T-helper 17 cell (primary cell): ENCODE measurements at places on chromosomes 11 and 22. TPM values are rescaled to one million over a fixed set of nuclear protein-coding genes. Genes with fewer than 3 reads are reported as not detected.

DNA sequence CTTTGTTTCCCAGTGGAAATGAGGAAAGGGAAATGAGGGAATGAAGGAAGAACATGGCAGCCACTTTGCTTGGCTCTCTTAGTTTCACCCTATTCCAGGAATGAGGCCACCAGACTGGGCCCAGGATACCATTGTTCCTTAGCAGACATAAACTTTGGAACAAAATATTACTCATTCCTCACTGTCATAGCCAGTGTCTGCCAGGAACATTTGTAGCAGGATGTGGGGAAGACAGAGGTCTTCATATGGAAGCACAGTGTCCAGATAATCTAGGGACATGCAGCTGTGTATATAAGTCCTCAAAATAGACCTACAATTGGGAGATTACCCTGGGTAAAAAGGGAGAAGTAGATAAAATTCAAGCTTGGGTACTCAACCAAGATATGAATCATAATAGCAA lies 15.2 kb upstream of the FUT4 start:
- H3K36me3 ChIP-seq = peaks cover 3% of the 10 kb centered on the region
- H3K27ac ChIP-seq = no peak overlapping the region
- H3K27me3 ChIP-seq = peaks cover 64% of the 10 kb centered on the region
- no peak overlapping the region for H3K4me3 ChIP-seq
- H3K4me1 ChIP-seq = no peaks in the 10 kb centered on the region

- peaks cover 11% of the 10 kb centered on the region for H3K4me1 ChIP-seq
- no peaks in the 10 kb centered on the region for H3K27me3 ChIP-seq
- no peak for DNase-seq
- H3K36me3 ChIP-seq = peaks cover 14% of the 10 kb centered on the region
- no peak overlapping the region for H3K4me3 ChIP-seq
Observed at GRCh38 chr11:73810637-73811036, 23.0 kb downstream of the MRPL48 start.

GRCh38 chr11:4072668-4073285 lies 21.8 kb upstream of the RRM1 start:
- H3K4me1 ChIP-seq = peaks cover 44% of the 10 kb centered on the region
- H3K4me3 ChIP-seq = no peak overlapping the region
- DNase-seq = peak; percentile 16

GRCh38 chr22:24389680-24390079 lies 37.7 kb upstream of the ADORA2A start:
- no peaks in the 10 kb centered on the region for H3K27me3 ChIP-seq
- no peak for DNase-seq
- H3K4me3 ChIP-seq = no peak overlapping the region
- peaks cover 2% of the 10 kb centered on the region for H3K36me3 ChIP-seq
- no peak overlapping the region for H3K27ac ChIP-seq
- H3K4me1 ChIP-seq = no peaks in the 10 kb centered on the region

DNA sequence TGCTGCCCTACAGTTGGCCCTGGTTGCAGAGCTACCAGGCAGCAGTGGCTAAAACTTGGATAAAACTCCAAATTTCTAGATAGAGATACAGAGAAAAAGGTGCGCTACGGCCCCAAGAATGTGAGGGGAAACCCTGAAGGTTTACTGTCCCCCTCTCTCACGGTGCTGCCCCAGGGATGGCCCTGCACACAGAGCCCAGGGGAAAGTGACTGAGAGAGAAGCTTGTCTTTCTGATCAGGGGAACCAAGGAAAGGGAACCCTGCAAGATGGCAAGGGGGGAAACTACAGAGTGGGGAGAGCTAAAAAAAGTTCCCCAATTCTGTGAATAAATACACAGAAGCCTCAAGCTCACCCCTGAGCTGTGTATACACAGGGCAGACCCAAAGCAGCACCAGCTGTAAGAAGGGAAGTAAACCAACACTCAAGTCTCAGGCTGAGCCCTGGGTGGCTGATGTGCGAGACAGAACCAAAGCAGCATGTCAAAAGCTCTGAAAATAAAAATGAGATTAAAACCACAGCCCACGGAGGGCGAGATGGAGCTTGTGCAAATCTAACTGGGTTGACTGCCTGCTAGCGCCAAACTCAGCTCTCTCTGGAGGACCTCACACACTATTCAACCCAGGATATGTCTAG lies 22.1 kb downstream of the GNB1L start:
- H3K27ac ChIP-seq = no peak overlapping the region
- peaks cover 16% of the 10 kb centered on the region for H3K4me1 ChIP-seq
- no peak overlapping the region for H3K4me3 ChIP-seq
- H3K27me3 ChIP-seq = no peaks in the 10 kb centered on the region
- no peaks in the 10 kb centered on the region for H3K36me3 ChIP-seq

DNA sequence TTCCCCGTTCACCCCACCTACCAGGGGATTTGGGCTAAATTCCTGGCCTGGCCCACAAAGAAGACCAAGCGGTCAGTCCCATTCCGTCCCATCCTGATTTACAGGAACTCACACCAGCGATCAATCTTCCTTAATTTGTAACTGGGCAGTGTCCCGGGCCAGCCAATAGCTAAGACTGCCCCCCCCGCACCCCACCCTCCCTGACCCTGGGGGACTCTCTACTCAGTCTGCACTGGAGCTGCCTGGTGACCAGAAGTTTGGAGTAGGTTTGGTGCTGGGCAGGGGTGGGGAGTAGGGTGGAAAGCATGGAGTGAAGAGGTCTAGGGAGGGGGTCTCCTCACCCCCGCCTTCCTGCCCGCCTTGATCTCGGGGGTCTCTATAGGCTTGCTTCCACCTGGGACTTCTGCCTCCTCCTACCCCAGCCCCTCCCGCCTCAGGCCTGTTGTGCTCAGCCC lies at the start of gene SERPING1:
TSS of gene SERPING1 (plus strand) at position 225 of the 455 bp plus-strand sequence. CDS start 586 bp downstream, outside the sequence.
- H3K4me3 ChIP-seq = no peak within 1 kb of the TSS
- H3K27me3 ChIP-seq = peaks cover 74% of the 10 kb centered on the region
- no peaks in the 10 kb centered on the region for H3K36me3 ChIP-seq
- H3K27ac ChIP-seq = no peak within 1 kb of the TSS

DNA sequence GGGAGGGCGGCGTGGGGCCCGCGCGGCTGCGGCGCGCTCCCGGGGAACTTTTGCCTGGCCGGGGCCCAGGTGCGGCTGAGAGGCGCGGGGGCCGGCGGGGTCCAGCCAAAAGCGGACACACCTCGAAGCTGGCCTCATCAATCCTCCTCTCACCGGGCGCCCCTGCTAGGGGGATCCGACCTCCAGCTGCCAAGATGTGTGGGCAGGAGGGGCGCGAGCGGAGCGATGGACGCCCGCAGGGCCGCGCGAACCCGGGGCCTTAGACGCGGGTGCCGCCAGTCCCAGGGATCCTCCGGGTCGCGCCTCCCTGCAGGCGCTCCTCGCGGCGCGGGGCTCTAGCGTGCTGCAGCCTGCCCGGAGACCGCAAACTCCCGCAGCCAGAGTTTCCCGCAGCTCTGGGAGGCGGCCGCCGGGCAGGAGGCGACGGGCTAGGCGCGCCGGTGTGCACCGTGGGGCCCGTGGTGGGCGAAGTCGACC lies 785 bp downstream of the IGSF9B start:
- no peaks in the 10 kb centered on the region for H3K36me3 ChIP-seq
- no peak for DNase-seq
- peak overlapping the region; percentile 16 for H3K27ac ChIP-seq

GRCh38 chr22:26045860-26046259 lies 123.4 kb upstream of the SEZ6L start:
- no peaks in the 10 kb centered on the region for H3K36me3 ChIP-seq
- no peak overlapping the region for H3K4me3 ChIP-seq
- DNase-seq = no peak
- H3K4me1 ChIP-seq = no peaks in the 10 kb centered on the region
- no peak overlapping the region for H3K27ac ChIP-seq

The FXYD6 gene
- 0.62 TPM for total RNA-seq

The FBLN1 gene
- total RNA-seq = 0.90 TPM

The NAA40 gene
- 19.3 TPM for total RNA-seq

The TLCD5 gene
- 0.32 TPM for total RNA-seq

The PNPLA5 gene
- total RNA-seq = not detected

The GRIA4 gene
- not detected for total RNA-seq
